ACHN (cell line): ENCODE measurements at places on chromosomes 16 and 17.

DNA sequence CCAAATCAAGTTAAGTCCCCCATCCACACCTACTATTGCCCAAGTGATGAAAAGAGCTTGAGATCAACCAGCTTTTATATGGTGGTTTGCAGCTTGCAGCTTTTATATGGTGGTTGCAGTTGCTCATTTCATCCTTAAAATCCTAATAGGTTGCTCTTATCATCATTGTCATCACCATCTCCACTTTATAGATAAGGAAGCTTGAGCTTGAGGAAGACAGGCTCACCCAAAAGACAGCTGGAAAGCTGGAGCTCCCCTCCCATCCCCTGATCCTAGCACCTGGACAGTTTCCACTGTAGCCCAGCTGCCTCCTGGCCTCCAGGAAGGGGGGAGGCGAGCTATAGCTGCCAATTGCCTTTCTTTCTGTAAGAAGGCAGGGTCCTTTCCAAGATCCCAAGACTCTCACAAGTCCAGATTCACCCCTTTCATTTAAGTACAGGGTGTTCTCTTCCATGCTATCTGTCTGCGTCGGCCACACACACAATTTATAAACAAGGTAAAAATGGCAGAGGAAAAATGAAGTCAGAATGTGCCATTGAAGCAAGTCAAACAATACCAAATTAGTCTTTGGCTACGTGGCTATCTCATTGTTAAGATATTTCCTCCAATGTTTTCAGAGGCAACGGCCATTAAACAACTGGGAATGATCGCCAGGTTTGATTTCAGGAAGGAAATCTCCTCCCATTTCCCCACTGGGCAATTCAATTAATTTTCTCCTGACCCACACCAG, 63.3 kb downstream of the PECAM1 start:
- DNase-seq = no peak

- DNase-seq = peak; percentile 65
Measured at GRCh38 chr16:30065943-30066760, 592 bp downstream of the ALDOA start.

- no peak for DNase-seq
Measured at GRCh38 chr17:70070305-70071027, 4.6 kb upstream of the KCNJ16 start.

DNA sequence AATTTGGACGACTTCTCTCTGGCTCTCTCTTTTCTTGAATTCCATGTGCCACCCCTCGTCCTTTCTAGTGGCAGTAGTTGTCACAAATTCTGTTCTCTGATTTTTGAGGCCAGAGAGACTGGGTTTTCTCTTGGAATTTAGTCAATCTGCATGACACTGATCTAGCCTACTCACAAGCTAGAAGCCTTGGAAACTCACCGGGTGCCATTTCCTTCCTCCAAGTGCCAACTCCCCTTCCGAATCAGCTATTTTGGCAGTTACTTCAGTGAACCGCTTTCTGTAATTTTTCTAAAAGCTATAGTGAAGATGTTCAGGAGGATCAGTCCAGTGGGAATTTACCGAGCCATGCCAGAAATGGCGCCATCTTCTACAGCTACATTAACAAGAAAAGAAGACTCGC, 228.9 kb downstream of the PMP22 start:
- no peak for DNase-seq
